ENCODE measurements at places on chromosomes 16 and 17.

DNA sequence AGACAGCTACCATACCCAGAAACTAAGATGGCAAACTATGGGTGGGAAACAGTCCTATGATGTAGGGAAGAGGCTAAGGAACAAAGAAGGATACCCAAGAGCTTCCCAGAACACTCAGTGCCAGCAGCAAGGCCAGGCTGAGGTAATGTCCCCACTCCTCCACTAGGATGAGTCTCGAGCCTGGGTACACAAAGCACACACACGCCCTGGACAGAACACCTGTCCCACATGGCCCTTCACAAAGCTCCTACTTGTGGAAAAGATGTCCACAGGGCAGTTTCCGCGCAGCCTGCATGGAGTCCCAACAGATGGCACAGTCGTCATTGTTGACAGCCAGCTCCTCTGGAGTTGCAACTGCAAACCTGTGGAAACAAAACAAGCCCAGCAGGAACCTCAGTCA, 23.9 kb downstream of the AMFR start:
- DNase-seq, result no peak

- no peak for DNase-seq
Observed at GRCh38 chr16:46743232-46743719, 4.9 kb downstream of the MYLK3 start.

- no peak for DNase-seq
Observed at GRCh38 chr17:7001318-7001961, 5.6 kb downstream of the ALOX12 start.

- DNase-seq, result no peak
Observed at GRCh38 chr17:65035191-65035590, 21.3 kb downstream of the GNA13 start.

DNA sequence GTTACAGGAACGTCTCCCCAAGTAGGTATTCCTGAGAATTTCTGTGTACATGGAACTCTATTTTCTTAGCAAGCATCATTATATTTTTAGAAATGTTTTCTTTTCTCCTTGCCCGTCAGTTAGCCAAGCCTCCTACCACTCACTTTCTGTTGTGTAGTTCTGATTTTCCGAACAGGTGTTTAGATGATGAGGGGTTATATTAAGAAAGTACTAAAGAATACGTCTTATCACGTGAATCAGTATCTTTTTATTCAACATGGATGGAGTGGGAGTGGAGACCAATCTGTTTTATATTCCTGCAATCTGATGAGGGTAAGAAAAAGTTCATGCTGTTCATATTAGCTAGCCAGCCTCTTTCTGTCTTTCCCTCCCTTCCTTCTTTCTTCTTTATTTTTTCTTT, 29.4 kb downstream of the MSI2 start:
- no peak for DNase-seq

DNA sequence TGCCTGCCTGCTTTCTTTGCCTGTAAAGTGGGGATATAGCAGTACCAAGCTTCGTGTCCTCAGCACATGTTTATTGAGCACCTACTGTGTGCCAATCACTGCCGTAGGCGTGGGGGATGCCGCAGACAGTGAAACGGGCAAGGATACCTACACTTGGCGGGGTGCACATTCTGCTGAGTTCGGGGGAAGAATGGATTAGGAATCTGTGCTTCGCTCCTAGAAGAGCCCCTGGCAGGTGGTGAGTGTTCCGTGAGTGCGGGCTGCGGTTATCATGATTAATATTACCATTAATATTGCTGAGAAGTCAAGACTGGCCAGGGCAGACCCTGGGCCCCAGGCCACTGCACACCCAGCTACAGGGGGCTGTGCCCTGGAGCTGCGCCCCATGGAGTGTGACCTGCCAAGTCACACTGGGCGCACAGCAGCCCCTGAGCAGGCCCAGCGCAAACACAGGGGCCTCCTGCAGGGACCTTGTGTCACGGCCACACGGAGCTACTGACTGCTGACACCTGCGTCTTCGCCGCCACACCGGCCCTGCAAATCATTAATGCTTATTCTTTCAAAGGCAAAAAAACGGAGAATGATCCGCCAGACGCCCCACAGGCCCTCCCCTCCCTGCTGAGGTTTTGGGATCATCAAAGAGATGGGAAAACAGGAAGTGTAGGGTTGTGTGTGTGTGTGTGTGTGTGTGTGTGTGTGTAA, 213.4 kb upstream of the GSE1 start:
- no peak for DNase-seq

DNA sequence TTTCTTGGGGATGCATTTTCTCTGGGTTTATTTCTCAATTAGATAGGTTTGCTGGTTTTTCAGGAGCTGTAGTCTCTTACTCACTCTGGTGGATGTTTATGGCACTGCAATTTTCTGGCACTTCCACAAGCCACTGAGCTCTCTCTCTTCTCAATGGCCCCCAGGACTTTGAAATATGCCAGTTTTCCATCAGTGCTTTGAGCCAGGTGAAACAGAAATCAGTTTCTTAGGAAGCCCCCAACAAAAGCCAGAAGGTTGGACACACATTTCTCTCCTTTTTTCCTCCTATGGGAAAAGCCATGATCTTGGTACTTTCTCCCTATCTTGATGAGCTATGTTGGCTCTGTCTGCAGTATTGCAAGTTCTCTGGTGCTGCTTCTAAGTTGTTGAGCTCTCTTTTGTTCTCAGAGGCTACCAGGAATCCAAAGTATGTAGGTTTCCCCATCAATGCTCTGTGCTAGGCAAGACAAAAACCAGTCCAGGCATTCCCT, 90.7 kb upstream of the SMIM36 start:
- DNase-seq, result no peak

DNA sequence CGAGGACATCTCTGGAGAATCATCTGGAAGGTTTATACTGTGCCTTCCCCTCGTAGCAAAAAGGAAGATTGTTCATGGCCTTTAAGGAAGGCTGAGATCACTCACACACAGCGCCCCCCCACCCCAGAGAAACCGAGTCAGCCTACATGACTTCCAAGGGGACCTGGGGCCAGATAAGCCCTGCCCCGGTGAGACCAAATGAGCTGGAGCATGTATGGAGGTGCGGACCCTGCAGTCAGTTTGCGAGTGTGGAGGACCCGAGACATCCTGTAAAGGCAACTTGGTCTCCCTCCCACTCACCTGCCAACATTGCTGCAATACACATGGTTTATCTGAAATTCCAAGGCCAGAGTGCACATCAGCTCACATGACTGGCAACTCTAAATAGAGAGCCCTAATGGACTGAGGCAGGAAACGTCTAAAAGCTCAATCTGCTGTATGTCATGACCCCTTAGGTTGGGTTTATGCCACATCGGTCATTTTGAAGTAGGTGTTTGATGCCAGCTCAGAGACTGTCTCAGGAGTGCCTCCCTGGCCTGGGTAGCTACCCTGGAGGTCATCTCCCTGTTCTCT, 233.6 kb downstream of the CPPED1 start:
- DNase-seq, result no peak

DNA sequence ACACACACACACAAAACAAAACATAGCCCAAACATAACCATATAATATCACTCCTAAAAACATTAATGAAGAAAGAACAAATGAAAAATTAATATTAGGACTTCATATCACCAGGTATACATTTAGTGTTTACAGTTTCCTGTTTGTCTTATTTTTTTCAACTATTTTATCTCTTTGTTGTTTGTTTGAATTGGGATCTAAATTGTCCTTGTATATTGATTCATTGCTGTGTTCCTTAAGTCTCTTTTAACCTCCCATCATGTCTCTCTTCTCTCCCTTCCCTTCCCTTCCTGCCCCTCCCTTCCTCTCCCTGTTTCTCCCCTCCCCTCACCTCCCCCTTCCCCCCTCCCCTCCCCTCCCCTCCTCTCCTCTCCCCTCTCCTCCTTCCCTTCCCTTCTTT, 23.8 kb upstream of the CBLN1 start:
- DNase-seq, result no peak

DNA sequence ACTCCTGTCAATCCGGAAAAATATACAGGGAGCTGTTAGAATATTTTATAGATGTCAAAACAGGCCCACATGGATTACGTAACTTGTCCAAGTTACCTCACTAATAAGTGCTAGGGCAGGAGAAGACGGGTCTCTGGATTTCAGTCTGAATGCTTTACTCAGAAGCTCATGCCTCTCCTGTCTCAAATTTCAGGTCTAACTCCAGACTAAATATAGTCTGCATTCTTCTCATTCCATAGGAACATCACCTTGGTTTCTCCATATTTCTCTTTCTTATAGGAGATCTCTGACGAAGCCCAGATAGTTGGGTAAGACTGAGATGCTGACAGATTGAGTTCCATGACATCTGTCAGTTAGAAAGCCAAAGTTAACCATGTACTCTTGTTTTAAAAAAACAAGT, 174.2 kb downstream of the STX8 start:
- DNase-seq, result peak; percentile 75
